ENCODE measurements at places on chromosomes 1 and 21.

- no peak for DNase-seq
Measured at GRCh38 chr21:41832596-41833496, 46.3 kb downstream of the PRDM15 start.

- no peak for DNase-seq
Measured at GRCh38 chr1:231592809-231593208, 33.8 kb upstream of the DISC1 start.

- no peak for DNase-seq
Measured at GRCh38 chr1:34899906-34900305, 29.5 kb downstream of the DLGAP3 start.

DNA sequence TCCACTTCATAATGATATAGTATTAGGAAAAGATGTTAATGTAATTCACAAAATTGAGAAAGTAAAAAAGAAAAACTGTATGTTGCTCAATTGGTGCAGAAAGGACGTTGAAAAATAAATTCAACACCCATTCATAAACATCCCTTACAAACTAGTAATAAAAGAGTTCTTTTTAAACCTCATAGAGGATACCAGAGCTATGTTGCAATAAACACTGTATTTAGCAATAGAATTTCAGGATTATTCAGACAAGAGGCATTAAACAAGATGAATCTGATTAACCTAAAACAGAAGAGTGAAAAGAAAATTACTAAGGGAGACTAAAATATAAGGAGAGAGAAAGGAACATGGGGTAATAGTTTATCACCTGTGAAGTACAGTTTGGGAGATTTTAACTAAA, 154.8 kb downstream of the NTPCR start:
- no peak for DNase-seq

DNA sequence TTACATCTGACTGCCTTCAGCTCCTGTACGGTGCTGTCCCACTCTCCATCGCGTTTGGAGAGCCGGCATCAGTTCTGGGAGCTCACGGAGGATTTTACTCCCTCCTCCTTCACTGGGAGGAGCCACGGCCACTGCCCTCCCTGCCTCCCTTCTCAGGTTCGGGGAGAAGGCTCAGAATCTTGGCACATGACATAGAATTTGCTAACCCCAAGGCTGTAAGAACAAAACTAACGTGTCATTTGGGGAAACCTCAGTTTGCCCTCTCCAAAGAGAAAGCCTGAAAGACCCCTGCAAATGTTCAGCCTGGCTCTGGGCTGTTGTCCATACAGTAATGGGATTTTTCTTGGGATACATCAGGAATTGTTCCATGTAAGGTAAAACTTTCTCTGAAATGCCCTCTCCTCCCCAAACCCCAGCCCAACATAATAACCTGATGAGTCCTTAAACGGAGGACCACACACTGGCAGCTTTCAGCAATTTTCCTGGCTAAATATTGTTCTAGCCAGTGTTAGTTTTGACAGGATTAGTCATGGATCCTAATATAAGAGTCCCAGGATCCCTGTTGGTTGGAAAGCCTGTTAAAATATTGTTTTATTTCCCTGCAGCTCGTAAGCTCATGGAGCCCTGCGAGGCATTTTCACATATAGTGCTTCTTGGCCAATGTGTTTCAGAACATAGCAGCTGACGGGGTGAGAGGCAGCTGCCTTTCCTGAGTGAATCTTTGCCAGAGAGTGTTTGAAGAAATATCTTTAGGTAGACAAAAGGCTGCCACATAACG, 98.8 kb downstream of the RHOU start:
- DNase-seq: no peak
